Body of pancreas (tissue), 4 donors: ENCODE measurements at places on chromosomes 7 and 10. TPM values are rescaled to one million over a fixed set of nuclear protein-coding genes. Genes with fewer than 3 reads are reported as not detected.

GRCh38 chr10:37712489-37713131, 144.8 kb downstream of the ZNF248 start:
- no peak for DNase-seq

Gene OPALIN
- total RNA-seq = not detected

- DNase-seq = no peak
Observed at GRCh38 chr10:70482982-70483760, 4.6 kb downstream of the PALD1 start.

Gene OPN4
- not detected for total RNA-seq

GRCh38 chr10:69850440-69850839, 48.7 kb downstream of the COL13A1 start:
- DNase-seq = no peak

Gene DLD
- total RNA-seq = 53.7 TPM
